Motor neuron (in vitro differentiated cells): ENCODE measurements at places on chromosomes 5 and 9. TPM values are rescaled to one million over a fixed set of nuclear protein-coding genes. Genes with fewer than 3 reads are reported as not detected.

SUSD3 gene
- total RNA-seq, result not detected in 2 replicates

ELOVL7 gene
- 5.4 and 5.7 TPM in 2 replicates for total RNA-seq

- no peak for ATAC-seq
Measured at GRCh38 chr5:121152411-121152810, 688.3 kb downstream of the PRR16 start.

GRCh38 chr5:76855961-76856360 lies 6.1 kb downstream of the S100Z start:
- no peak for ATAC-seq

DNA sequence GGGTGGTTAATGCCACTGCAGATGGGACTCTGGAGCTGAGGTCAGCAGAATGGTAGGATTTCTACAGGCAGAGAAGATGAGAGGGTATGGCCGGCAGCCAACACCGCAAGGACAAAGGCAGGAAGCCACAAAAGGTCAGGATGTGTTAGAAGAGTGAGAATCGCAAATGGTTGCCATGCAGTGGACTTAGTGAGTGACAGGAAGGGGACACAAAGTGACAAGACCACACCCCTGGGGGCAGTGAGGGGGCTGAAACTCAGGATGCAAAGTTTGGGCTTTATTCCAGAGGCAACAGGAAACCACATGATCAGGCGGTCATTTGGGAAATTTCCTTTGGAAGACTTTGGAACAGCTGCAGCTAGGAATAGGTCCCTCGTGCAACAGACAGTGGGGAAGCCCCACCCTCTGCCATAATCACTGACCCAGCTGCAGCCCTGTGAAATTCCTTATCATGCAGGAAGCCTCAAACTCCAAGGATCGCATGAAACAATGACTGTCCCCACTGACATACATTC lies 14.2 kb upstream of the CCDC180 start:
- peak; percentile 43 for ATAC-seq

DNA sequence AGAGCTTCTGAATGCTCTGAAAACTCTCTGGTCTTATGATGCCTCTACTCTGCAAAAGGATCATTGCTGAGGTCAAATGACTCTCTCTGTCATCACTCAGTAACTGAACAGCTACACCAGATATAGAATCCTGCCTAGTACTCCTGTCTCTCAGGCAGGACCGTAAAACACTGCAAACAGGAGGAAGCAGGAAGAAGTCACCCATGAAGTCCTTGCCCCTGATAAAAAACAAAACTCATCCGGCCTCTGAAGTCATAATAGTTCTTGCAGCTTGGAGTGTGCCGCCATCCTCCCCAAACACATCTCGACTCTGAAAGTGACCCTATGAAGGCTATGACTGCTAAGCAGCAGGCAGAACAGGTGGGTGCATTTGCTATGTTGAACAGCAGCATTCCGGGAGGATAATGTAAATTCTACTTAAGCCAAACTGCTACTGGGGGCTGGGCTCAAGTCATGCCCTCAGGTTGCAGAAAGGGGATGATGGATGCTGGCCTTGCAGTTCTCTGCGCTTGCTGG lies 81.9 kb upstream of the FAM169A start:
- ATAC-seq, result no peak

GRCh38 chr5:132046880-132047299 lies 13.6 kb upstream of the IL3 start:
- ATAC-seq, result no peak

IL7R gene
- total RNA-seq, result 0.68 and 1.0 TPM in 2 replicates

GRCh38 chr5:619444-619843 lies 7.3 kb downstream of the CEP72 start:
- no peak for ATAC-seq

FREM1 gene
- 1.1 and 1.2 TPM in 2 replicates for total RNA-seq

MYO10 gene
- total RNA-seq, result 17.9 and 20.4 TPM in 2 replicates

GRCh38 chr5:110053824-110054223 lies 364.1 kb downstream of the MAN2A1 start:
- ATAC-seq, result no peak

- no peak for ATAC-seq
Measured at GRCh38 chr5:164597293-164597900, 1092.0 kb downstream of the MAT2B start.

DNA sequence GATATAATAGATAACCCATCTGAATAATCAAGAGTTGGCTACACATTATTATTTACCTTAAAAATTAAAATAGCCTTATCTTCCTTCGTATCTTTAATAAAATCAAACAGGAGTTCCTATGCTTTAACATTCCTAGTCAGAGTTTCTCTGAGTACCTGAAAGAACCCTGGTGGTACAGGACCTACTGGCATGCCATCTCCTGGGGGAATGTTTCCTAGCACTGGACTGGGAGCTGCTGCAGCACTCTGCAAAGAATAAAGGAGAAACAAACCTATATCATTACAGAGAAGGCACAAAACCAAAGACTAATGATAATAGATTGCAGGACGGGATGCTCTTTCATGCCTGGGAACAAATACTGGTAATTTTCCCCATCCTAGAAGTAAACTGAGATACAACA lies 119.5 kb upstream of the ACOT12 start:
- no peak for ATAC-seq

GRCh38 chr5:128349044-128349858 lies 188.8 kb downstream of the FBN2 start:
- no peak for ATAC-seq

DNA sequence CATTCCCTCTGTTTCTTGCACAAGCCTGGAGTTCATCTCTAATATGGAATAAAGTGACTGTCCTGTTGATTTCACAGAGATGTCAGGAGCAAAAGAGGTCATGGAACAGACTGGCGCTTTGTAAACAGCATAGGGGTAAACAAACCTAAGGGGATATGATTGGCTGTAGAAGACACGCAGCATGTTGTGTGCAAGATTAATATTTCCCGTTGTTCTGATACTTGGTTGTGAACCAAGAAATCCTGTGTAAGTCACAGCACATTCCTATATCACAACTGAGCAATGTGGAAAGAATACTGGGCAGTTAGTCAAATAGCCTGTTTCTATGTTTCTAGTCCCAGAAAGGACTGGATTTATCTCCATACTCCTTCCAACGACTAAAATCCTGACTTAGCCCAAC lies 3.2 kb downstream of the ADAMTS12 start:
- ATAC-seq, result no peak

DNA sequence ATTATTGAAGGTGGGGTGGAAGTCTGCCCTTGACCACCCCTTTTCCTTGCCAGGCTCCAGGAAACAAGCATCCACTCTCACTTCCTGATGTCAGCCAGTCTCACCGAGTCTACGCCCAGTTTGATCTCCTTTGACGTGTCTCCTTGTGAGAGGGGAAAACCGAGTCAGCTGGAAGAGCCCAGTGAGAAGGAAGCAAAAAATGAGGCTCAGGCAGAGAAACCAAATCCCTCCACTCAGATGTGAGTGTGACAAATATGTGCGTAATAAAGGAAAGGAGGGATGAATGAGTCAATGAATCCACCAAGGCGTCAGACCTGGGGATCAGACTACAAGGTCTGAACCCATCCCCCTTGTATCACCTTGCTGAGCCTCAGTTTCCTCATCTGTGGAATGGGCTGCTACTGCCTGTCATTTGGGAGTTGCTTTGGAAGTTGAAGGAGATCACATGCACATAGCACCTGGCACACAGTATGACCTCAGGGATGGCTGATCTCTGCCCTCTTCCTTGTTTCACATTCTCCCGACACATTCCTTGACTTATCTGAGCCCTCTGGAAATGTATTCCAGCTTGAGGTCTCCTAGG lies 61.3 kb upstream of the XPA start:
- no peak for ATAC-seq

- no peak for ATAC-seq
Measured at GRCh38 chr5:152864991-152865390, 459.9 kb upstream of the NMUR2 start.

- no peak for ATAC-seq
Measured at GRCh38 chr5:96300976-96301375, 132.1 kb downstream of the PCSK1 start.

FOXD4L4 gene
- 0.65 and 1.1 TPM in 2 replicates for total RNA-seq

GRCh38 chr9:36603006-36603405 lies 30.3 kb downstream of the MELK start:
- ATAC-seq, result peak; percentile 81

SEMA4D gene
- total RNA-seq, result 18.6 and 21.9 TPM in 2 replicates

DNA sequence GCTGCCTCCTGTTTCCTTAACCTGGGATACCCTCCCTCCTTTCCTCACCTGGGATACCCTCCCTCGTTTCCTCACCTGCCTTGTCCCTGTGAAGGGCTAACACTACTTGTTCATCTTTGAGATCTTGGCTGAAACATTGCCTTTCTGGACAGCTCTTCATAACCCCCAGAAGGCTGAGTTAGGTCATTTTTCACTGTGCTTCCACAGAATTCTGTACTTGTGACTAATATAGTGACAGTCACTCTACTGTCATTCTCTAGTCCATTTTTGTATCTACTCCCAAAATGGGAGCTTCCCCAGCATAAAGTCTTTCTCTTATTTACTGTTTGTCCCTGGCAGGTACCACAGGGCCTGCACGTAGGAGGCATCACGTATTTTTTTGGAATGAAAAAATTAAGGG lies 21.5 kb upstream of the DAB2 start:
- ATAC-seq, result no peak

- peak; percentile 46 for ATAC-seq
Measured at GRCh38 chr5:141779503-141779973, 97.5 kb upstream of the ARAP3 start.

GABRA1 gene
- 0.73 and 0.78 TPM in 2 replicates for total RNA-seq

DNA sequence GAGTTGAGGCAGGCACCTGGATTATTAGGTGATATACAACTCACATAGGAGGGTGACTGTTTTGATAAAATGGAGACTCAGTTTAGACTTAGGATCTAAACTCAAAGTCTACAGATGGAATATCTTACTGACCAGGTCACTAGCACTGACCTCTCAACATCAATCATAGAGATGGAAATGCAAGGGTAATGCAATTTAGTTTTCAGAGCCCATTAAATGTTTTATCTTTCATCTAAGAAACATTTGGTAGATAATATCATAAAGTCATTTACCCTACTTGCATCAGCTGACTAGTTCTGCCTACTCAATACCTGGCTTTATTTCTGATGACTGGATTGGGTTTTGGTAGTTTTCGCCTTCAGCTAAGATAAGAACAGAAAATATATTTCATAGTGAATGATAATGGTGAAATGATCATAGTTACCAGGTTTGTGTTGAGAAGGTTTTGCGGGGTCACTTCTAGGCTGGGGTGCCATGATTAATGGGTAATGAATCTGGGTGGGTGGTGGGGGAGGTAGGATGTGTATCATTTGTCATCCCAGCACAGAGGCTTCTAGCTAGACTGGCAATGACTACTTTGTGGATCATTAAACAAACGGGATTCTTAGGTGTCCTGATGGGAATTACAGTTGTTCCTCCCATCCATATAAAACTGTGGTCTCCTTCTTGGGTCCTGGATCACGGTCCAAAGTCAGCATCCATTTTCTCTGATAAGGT lies 173.4 kb downstream of the PPP2R2B start:
- ATAC-seq, result no peak

DNA sequence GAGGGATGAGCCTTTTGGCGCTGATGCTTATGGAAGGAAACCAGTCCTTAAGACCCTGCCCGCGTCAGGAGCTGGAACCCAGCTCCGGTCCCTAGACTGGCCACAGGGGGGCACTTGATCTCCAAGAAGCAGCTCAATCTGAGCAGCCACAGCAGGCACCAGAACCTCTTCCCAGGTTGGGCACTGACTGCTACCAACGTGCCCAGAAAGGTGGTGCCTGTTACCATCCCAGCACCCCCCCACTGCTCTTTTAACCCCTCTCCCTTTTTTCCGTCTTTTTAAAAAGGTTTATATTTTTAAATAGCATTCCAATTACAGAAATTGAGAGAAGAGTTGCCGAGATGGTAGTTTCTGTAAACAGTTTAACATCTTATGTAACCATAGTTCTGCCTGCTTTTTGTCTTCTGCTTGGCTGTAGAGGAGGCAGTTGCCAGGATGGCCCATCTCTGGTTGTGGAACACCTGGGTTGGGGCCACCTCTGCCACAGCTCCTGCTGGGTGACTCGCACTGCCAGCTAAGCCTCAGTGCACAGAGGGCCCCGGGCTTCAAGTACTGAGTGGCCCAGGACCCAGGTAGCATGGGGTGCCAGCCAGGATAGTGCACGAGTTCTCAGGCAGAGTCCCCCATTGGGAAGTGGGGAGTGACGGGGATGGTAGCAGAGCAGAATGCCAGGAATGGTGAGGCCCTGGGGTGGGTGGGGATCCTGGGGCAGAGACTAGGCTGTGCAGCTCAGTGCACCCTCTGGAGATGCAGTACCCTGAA lies 62.8 kb downstream of the PFDN1 start:
- ATAC-seq, result no peak

DNA sequence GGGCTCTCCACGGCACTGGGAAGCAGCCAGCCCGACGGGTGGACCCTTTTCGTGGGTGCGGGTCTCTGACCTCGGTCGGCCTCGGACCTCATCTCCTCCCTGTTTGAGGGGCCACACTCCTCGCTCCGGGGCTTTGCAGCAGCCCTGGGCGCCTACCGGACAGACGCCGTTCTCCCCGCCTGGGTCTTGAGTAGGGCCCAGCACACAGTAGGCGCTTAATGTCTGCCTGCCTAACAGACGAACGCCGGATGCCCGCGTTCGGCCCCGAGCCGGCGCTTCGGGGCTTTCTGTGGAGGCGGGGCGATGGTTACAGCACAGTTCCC lies 842 bp upstream of the GTF3C5 start:
- ATAC-seq, result no peak

GRCh38 chr5:72005671-72006070 lies 101.6 kb upstream of the MAP1B start:
- no peak for ATAC-seq

DNA sequence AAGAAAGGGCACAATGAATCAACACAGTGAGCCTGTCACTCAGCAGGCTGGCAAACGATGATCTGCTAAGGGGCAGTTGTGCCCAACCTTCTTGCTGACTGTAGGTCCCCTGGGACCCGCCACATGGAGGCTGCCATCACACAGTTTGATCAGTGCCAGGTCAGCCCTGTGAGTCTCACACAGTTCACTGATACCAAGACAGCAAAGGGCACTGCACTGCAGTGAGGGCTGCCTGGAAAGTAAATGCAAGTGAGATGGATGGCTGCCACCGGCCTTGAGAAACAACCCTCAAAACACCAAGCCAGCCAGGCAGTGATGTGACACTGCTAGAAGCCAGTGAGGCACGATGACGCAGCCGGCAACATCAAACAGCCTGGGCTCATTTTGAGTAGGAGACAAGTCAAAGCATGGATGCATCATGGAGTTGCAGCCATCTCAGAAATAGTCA lies 30.3 kb downstream of the FOXD1 start:
- no peak for ATAC-seq

DNA sequence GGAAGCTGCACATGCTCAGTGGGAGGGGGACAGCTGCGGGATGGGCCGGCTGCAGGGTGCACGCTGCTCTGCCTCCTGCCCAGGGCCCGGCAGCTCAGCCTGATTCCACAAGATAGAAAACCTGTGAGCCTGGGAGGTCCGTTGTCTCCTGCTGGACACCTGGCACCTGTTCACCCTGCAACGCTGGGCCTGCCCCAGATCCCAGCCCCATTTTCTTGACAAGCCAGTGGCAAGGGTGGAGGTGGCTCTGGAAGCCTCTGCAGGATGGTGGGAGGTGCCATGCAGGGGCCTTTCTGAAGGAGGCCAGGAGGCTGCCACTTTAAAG lies 68.1 kb upstream of the RNF130 start:
- ATAC-seq, result no peak
